ENCODE measurements at places on chromosomes 2 and 18. TPM values are rescaled to one million over a fixed set of nuclear protein-coding genes. Genes with fewer than 3 reads are reported as not detected.

The CNOT9 gene
- 40.3 TPM for total RNA-seq

The LIPG gene
- 0.24 TPM for total RNA-seq

The FZD7 gene
- total RNA-seq: 6.7 TPM

The GPR155 gene
- total RNA-seq: 0.11 TPM

The GCG gene
- total RNA-seq: not detected

The FAM110C gene
- 0.40 TPM for total RNA-seq

The KYNU gene
- 216 TPM for total RNA-seq

The OTX1 gene
- total RNA-seq: 4.6 TPM

The SATB2 gene
- total RNA-seq: 2.7 TPM

The FTCDNL1 gene
- total RNA-seq: 3.0 TPM

The ANKRD30BL gene
- total RNA-seq: not detected

The ANKRD62 gene
- total RNA-seq: not detected

The AGXT gene
- total RNA-seq: not detected

The NYAP2 gene
- not detected for total RNA-seq

The CD207 gene
- total RNA-seq: not detected

The RBKS gene
- total RNA-seq: 8.4 TPM

The STEAP3 gene
- total RNA-seq: 45.5 TPM

The TEKT4 gene
- not detected for total RNA-seq

The TFCP2L1 gene
- 29.7 TPM for total RNA-seq

The EPHA4 gene
- total RNA-seq: 0.68 TPM

The CAPN14 gene
- total RNA-seq: 0.04 TPM

The TUBB8B gene
- not detected for total RNA-seq

The CYP27C1 gene
- total RNA-seq: 3.3 TPM

The RMC1 gene
- total RNA-seq: 15.0 TPM

The FMNL2 gene
- 31.2 TPM for total RNA-seq

The RGPD4 gene
- total RNA-seq: not detected

The UGT1A1 gene
- 0.51 TPM for total RNA-seq

The RTP5 gene
- not detected for total RNA-seq

The CCT4 gene
- 305 TPM for total RNA-seq

The DSG4 gene
- not detected for total RNA-seq

The KATNAL2 gene
- total RNA-seq: 2.3 TPM

The DHRS9 gene
- total RNA-seq: 3.3 TPM

The RNF25 gene
- total RNA-seq: 51.5 TPM

The TMEM178A gene
- total RNA-seq: 0.10 TPM

The FSHR gene
- total RNA-seq: not detected

The KCNE4 gene
- total RNA-seq: 0.46 TPM

The MBD5 gene
- total RNA-seq: 5.9 TPM

The NEB gene
- 0.20 TPM for total RNA-seq

The MC2R gene
- not detected for total RNA-seq
